ENCODE measurements at places on chromosomes 1 and 21.

GRCh38 chr1:24155011-24155782 is 12.3 kb upstream of the IL22RA1 start:
- no peak for DNase-seq

GRCh38 chr1:73556270-73556669 is 641.7 kb downstream of the LRRIQ3 start:
- DNase-seq: no peak

GRCh38 chr1:205420938-205421337 is 918 bp downstream of the LEMD1 start:
- no peak for DNase-seq

DNA sequence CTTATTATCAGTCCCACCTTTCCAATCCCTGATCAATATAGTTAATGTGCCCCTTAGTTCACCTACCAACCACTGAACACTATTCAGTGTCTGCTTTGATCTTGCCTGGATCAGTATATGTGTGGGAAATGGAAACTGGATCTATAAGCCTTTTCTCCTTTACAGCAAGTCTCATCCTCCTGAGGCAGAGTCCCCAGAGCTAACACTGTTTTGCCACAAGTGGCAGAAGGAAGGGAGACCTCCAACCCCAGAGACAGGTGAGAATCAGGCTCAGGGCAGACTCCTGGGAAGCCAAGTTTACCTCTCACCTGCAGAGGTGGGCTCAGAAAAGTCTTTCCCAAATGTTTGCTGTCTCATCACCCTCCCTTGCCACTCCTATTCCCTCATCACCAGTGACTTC is at the start of gene OR6N2:
Gene OR6N2, minus strand, starts transcription at position 101 of the 400 bp plus-strand sequence. CDS start 3,569 bp downstream, outside the sequence.
- no peak for DNase-seq

- peak; percentile 89 for DNase-seq
These were observed at the start of gene RUNX3 for GRCh38 chr1:24930260-24931145. Gene RUNX3 (minus strand): TSS chr1:24930276. CDS start chr1:24929868, 408 bp downstream.

GRCh38 chr1:235659186-235659771 is 9.7 kb upstream of the GNG4 start:
- no peak for DNase-seq

- DNase-seq: no peak
These were observed 41.2 kb upstream of the FOXO6 start for GRCh38 chr1:41319807-41320711.

- DNase-seq: no peak
These were observed 3.7 kb upstream of the SARS1 start for GRCh38 chr1:109210058-109210457.

DNA sequence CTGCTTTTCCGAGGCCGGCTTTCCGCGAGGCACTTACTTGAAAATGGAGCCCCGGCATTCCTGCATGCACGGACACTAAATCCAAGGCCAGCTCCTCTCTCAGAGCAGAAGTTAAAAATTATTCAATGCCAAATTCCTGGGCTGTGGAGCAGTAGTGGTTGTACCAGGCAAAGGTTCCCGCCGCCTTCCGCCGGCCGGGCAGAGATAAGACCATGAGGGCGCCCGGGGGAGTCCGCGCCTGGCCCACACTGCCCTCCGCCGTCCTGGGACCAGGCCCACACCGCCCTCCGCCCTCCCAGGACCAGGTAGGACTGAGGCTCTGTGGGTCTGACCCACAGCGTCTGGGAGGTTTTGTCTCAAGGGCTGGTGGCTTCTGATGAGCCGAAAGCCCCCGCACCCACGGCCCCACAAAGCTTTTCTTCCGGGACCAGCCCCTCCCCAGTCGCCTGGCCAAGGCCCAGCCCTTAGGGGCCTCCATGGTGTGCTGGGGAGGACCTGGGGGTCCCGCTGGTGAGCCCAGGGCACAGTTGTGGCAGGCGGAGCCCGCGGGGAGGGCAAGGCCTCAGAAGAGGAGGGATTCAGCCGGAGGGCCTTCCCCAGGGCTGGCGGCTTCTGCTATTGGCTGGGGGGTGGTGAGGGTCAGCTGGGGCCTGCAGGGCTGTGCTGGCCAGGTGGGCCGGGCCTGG is 12.7 kb upstream of the C1orf159 start:
- DNase-seq: no peak

DNA sequence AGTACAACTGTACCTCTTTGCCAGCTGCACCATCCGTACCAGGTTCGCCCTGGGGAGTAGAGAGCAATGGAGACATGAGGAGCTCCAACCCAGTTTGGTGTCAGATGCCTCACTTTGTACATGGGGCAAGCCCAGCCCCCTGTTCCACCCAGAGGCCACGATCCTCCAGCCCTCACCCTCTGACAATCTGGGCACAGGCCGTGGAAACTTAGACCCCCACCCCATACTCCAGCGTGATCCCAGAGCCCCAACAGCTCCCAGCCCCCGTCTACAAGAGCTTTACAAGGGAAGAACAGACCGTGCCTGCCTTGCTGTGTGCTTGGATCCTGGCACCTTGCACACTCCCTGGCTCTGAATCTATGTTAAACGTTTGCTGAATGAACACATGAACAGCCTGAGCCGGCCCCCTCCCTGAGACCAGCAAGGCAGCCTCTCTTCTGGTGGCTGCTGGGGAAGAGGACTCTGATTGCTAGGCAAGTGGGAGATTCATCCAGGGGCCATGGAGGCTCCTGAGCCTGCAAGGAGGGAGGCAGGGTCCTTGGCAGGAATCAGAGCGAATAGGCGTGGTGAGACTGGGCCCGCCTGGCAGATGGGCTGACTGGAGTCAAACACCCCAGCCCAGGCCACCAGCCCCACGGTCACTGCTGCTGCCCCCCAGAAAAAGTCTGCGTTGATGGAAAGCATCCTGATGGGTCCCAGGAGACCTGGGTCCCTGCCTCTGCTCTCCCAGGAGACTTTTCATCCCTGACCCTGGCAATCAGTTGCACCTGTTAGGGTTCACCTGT is 12.5 kb upstream of the PEF1 start:
- no peak for DNase-seq

- DNase-seq: no peak
These were observed 226.7 kb downstream of the LMO4 start for GRCh38 chr1:87555366-87555765.

GRCh38 chr1:110503471-110503870 is 15.5 kb downstream of the KCNA10 start:
- no peak for DNase-seq

GRCh38 chr1:57146100-57146499 is 180.3 kb upstream of the C8B start:
- no peak for DNase-seq

- no peak for DNase-seq
These were observed 24.4 kb downstream of the MRPL39 start for GRCh38 chr21:25582888-25583287.

DNA sequence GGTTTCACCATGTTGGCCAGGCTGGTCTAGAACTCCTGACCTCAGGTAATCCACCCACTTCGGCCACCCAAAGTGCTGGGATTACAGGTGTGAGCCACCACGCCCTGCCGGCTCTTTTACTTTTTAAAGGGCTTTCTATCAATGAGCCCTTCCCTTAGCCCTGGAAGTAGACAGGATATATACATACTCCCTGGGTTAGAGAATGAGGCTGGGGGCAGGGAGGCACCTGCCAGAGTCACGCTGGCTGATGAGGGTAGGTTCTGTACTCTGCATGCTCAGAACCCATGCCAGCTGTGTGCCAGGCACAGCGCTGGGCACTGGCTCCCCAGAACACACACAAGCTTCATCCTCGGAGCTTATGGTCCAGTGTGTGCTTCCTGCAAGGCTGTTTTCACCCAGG is 113.6 kb upstream of the IPO9 start:
- DNase-seq: no peak

GRCh38 chr21:29238053-29238966 is 60.4 kb upstream of the BACH1 start:
- no peak for DNase-seq
